Kidney epithelial cell (primary cell): ENCODE measurements at places on chromosomes 13 and 19.

DNA sequence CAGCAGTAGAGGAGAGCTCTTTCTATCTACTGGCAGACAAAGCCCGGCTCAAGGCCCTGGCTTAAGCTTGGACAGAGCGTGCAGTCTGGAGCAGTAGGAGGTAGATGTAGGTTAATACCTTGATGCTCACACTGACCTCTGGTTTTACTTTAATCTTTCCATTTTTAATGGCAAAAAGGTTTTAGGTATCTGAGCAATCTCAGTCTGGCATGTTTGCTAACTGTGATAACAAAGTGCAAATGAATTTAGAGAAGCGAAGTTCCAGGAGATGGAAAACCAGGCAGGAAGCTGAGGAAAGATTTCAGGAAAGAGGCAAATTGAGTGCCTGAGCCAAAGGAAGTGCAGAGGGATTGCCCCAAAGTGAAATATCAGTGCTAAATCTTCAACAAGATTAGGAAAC lies 356.6 kb downstream of the FOXO1 start:
- DNase-seq, result no peak

- DNase-seq, result no peak
Observed at GRCh38 chr19:21498651-21499050, 6.8 kb upstream of the ZNF429 start.

- DNase-seq, result no peak
Observed at GRCh38 chr19:10517361-10517759, at the start of gene S1PR5. Gene S1PR5, minus strand, starts transcription at chr19:10517447. Its CDS starts 2,436 bp downstream, at chr19:10515011.

- no peak for DNase-seq
Observed at GRCh38 chr13:79602936-79603335, 122.0 kb downstream of the NDFIP2 start.

GRCh38 chr19:51586103-51586728 lies 15.1 kb downstream of the ZNF175 start:
- DNase-seq, result no peak

- DNase-seq, result no peak
Observed at GRCh38 chr19:10122045-10122444, 2.3 kb upstream of the EIF3G start.

DNA sequence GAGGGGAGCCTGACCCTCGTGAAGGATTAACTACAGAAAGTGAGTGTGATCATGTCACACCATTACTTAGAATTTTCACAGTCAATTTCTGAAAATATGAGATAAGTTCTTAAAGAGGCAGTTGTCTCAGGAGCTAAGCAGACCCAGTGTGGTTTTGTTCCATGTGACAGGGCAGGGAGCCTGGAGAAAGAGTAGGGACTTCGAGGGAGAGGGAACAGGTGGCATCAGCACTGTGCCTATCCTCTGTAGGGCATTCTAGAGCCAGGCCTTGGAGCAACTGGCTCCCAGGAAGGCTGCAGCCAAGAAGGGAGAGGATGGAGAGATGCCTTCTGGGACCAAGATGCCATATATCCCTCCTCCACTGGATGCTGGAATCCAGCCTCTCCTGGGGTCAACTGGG lies 183.0 kb downstream of the TSHZ3 start:
- DNase-seq, result no peak

GRCh38 chr19:50518091-50519005 lies 4.6 kb upstream of the ASPDH start:
- DNase-seq, result no peak

- DNase-seq, result no peak
Observed at GRCh38 chr19:31350033-31350692, 927 bp upstream of the TSHZ3 start.

DNA sequence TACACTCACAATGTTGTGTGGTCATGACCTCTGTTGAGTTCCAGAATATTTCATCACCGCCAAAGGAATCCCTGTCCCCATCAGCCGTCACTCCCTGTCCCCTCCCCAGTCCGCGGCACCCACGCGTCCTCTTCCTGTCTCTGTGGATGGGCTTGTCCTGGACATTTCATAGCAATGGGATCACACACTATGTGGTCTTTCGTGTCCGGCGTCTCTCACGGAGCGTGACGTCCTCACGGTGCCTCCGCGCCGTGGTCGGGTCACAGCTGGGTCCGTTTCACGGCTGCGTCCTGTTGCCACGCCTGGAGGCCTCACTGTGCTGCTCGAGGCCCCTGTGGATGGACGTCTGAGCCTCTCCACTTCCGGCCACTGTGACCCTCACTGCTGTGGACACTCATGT lies 6.6 kb downstream of the AZU1 start:
- no peak for DNase-seq

DNA sequence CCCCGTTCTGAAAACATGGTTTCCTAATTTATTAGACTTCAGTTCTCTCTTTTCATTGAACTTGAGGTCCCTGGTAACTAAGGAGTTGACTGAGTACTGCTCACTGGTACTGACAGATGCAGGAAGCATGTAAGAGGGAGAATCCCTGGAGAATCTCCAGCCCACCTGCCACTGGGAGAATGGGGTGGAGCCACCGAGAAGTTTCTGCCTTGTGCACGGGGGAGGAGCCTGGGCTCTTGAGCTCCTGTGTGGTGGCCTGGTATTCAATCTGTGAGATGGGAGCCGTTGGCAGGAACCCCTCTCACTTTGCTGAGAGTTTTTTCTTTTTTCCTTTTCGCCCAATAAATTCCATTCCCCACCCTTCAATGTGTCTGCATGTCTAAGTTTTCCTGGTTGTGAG lies 13.2 kb upstream of the AKAP11 start:
- no peak for DNase-seq

DNA sequence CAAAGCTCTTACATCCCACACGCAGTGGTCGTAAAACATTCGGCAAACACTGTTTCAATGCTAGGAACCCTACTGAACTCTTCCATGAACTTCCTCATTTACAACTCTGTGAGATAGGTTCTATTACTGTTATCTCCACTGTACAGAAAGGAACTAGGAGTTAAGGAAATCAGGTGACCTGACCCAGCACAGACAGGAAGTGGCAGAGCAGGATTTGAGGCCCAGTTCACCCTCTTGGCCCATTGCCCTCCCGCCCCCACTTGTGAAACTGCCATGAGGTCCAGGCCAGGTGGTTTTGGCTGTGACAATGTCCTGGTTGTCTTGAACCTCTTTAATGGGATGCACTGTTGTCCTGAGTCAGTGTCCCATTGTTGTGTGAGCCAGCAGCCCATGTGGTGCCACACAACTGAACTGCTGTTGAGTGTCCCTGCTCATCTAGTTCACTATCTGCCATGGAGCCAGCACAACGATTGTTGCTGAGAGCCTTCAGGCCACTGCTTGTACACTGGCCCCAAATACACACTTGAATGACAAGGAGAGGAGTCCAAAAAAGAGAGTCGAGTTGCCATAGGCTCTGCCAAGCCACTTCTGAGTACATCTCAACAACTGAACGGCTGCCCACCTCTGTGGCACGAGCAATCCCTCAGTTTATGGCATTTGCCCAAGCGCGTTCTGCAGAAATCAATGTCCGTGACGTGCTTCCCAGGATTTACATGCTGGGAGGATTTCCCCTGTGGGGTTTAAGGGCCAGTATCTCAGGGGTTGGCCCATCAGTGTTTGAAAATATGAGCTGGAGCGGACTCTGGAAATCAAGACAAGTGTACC lies 484.6 kb downstream of the TSHZ3 start:
- no peak for DNase-seq

DNA sequence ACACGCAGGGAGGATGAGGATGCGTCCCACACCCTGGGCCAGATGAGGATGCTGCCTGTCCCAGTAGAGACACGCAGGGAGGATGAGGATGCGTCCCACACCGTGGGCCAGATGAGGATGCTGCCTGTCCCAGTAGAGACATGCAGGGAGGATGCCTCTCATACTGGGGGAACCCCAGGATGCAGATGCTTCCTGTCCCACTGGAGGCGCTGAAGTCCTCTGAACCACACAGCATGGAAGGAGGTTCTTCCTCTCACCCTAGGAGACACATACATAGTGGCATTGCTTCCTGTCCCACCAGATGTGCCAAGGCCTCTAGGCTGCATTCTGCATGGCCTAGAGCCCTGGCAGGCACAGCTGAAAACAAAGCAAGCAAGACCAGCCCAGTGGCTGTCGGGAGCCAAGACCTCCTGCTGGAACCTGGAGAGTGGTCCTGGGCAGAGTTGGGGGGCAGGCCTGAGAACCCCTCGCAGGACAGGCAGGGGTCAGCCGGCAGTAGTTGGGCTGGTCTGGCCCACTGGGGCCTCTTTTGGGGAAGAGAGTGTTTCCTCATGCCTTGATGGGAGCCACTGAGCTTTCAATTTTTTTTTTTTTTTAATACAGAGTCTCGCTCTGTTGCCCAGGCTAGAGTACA lies 4.3 kb downstream of the HPN start:
- no peak for DNase-seq

GRCh38 chr13:74423434-74423833 lies 289.2 kb upstream of the KLF12 start:
- DNase-seq, result no peak

DNA sequence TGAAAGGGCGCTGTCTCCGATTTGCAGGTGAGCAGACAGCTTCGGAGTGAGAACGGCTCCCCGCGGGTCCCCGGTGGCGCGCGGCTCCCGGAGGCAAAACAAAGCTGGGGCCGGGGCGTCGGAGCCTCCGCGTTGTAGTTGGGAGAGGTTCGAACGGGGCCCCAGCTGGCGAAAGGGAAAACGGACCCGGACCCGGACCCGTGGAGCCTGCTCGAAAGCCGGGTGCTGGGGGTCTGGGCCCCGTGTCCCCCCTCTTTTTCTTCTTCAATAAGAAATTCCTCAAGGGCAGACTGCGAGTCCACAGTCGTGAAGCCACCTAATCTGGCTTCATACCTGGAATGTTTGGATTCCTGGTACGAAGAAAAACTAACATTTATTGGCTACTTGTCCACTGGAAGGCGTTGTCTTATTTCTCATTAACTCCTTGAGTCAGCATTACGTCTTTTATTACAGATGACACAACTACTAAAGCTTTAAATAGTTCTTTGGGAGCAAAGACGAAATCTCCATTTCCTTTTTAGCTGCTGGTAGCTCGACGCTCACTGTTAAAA lies 632 bp upstream of the MTIF3 start:
- peak; percentile 69 for DNase-seq

DNA sequence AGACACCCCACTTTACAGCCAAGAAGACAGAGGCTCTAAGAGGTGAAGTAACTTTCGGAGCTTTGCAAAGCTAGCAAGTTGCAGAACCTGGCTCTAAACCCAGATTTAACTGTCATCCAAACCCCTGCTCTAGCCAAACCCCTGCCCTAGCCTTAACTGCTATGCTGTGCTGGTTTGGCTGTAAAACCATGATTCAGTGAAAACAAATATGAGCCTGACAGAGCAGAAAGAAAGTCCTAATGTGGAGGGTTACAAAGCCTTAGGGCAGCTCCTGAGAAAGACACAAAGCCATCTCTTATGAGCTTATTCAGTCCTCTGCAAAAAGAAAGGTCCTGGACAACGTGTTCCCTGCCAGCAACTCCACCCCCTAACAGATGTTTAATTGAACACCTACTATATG lies 172.8 kb downstream of the KATNAL1 start:
- no peak for DNase-seq

GRCh38 chr19:18433735-18434398 lies 4.1 kb downstream of the ISYNA1 start:
- no peak for DNase-seq

DNA sequence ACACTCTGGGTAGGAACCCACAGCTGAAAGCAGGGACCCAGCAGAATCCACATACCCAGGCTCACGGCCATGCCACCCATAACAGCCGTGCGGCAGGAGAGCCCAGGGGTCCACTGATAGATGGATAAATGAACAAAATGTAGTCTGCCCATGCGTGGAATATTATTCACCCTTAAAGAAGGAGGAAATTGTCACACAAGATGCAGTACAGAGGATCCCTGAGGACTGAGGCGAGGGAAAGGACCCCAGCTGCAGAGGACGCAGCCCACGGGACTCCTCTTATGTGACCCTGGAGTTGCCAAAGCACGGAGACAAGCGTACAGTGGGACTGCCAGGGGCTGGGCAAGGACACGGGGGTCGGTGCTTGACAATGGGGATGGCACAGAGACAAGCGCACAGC lies 10.7 kb downstream of the GRTP1 start:
- no peak for DNase-seq

DNA sequence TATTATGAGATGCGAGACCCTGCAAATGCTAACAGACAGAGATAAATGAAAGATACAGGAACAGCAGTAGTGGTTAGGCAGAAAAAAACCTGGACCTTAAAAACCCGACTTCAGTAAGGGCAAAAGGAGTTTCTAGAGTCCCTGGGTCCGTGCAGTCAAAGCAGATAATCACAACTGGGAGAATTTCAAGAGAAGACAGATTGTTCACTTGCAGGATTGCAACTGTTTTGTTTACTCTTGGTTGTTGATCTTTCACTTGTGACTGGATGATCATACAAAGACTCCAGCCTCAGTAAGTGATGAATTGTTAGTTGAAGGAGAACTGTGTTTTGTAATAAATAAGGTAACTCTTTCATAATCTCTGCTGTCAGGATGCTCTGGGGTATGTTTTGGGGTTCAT lies 135.1 kb downstream of the GPC6 start:
- DNase-seq, result no peak

- DNase-seq, result no peak
Observed at GRCh38 chr13:30679483-30680330, 55.6 kb upstream of the ALOX5AP start.

DNA sequence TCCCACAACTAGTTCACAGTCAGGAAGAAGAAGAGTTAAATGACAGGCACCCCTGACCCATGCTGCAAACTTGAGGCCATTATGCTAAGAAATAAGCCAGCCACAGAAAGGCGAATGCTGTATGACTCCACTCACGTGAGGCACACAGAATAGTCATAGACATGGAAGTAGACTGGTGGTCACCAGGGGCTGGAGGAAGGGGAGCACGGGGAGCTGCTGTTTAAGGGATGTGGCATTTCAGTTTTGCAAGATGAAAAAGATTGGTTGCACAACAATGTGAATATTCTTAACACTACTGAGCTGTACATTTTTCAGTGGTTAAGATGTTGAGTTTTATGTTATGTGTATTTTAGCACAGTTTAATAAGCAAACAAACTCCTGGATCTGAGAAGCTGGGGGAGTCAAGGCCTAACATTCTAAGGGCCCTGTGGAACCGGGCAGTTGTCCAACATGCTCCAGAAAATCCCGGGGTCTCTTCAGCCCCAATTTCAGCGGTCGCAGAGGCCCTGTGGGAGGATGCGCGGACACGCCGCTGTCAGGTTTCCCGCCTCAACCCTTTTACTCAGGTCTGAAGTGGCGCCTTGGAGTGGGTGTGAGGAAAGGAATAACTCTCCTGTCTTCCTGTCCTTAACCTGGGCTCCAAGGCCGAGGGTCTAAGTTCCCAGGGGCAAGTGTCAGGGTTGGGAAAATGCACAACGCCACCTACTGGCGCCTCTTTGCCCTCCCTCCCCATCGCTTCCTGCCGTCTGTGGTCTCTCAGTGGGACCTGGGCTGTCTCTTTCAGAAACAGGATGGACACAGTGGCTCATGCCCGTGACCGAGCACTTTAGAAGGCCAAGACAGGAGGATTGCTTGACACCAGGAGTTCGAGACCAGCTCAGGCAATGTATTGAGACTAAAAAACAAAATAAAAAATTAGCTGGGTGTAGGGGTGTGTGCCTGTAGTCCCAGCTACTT lies 4.4 kb upstream of the TMEM272 start:
- DNase-seq, result no peak
